ENCODE measurements at places on chromosomes 5 and 9.

GRCh38 chr5:76397200-76397599, 5.9 kb upstream of the IQGAP2 start:
- DNase-seq: no peak

DNA sequence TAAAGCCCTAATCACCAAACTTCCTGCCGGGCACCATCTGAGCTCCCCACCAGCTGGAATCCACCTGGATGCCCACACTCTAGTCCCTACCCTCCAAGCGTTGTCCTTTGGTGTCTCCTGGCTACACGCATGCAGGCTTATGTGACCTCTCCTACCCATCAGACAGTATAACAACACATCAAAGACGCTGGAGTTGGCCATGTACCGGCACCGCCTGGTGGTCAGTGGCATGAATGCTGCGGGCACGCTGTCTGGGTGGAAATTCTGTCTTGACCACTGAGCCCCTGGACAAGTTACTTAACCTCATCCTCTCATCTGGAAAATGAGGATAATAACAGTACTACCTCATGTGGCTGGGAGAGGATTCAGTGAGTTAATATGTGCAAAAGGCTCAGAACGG, 23.4 kb upstream of the CORO2A start:
- DNase-seq: no peak

- DNase-seq: no peak
Measured at GRCh38 chr9:71929223-71929622, 17.8 kb downstream of the C9orf85 start.

- no peak for DNase-seq
Measured at GRCh38 chr5:42520203-42520602, 97.0 kb downstream of the GHR start.

DNA sequence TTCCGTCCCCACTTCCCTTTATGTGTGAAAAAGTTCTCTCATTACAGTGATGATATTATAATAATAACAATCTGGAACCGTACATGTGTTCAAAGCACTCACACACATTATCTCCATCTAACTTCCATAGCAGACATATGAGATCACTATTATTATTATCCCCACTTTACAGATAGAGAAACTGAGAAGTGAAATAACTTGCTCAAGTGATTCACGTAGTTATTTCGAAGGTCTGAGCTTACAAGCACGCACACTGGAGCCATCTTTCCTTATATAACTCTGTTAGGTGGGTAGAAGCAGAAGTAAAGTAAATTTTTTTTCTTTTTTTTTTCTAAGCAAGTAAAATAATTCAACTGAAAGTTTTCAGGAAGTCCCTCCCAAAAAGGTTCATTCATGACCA, 62.9 kb upstream of the PTGER4 start:
- no peak for DNase-seq

DNA sequence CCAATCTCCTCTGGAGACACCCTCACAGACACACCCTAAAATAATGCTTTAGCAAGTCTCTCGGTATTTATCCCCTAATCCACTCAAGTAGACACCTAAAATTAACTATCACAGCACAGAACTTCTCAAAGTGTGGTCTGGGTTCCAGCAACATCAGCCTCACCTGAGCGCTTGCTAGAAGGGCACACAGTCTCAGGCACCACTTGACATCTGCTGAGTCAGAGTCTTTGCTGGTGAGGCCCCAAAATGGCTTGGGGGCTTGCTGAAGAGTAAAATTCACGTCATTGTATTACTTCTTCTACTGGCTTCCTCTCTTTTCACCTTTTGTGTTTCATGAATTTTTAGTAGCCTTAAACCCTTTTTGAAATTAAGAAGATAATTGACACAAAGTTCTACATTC, 9.0 kb downstream of the FOXB2 start:
- DNase-seq: no peak

DNA sequence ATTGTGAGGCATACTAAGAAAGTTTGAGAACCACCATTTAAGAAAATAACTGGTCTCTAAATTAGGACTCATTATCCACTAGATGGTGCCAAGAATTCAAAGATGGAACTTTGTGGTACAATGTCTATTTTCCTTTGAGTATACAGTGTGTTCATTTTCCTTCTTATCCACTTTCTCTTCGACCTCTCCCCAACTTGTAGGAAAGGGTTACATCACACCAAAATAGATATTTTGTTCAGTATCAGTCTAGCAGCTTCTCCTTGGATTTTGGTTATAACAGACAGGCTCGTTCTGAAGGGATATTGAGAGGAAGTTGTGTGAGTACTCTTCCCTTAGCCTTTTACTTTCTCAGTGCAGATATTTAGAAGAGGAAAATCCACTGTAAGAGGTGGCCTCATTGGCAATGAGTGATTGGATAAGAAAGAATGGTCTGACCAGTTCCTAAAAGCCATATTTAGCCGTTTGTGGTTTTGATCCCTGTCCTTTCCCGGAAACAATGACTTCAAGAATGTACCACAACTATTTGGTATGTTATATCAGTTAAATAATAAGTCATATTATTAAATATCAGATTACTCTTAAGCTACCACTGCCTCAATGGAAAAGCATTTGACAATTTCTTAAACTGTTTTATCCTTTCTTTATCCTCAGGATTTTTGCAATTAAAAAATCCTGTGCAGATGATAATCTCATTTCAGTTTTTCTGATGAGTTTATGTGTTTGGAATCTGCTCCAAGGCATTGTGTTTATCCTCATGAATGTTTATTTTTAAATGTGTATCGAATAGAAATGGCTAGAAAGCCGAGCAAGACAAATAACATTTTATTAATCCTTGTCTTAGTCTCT, 69.0 kb upstream of the GRAMD2B start:
- no peak for DNase-seq

DNA sequence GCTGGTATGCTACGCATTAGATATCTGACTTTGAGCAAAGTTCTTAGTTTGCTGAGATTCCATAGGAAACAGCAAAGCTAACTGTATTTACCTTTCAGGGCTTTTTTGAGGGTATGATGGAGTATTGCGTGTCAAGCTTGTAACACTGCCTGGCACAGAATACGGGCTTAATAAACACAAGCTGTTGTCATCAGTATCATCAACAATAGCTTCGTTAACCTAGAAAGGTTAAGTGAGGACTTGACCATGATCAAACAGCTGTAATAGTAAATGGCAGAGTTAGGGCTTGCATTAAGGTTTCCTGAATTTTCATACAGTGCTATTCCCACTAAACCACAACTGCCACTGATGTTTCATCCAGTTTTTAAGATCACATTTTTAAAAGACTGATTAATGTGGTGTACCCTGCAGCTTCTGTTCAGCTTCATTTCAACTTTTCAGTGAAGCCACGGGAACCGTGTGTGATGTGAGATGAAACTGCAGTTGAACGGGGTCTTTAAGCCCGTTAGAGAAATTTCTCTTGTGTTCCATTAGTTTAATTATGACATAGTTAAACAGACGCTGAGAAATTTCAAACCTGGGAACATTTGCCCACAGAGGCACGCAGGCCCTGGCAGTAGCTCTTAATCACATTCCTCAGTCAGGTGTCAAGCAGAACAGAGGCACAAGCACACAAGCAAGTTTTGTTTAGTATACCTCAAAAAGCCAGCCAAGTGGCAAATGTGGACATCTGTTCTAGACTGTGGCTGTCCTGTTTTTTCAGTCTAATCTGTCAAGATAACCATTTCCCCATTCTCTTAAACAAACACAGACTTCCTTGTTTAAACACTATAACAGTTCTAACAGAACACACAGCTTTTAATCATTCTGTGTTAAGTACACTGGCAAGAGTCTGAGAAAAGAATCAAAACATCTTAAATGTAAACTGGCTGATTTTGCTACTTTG, 147.1 kb downstream of the ZNF608 start:
- peak; percentile 57 for DNase-seq
